ENCODE measurements at places on chromosomes 2 and 18.

GRCh38 chr2:24708537-24709152, 84.5 kb downstream of the PTRHD1 start:
- DNase-seq, result no peak

DNA sequence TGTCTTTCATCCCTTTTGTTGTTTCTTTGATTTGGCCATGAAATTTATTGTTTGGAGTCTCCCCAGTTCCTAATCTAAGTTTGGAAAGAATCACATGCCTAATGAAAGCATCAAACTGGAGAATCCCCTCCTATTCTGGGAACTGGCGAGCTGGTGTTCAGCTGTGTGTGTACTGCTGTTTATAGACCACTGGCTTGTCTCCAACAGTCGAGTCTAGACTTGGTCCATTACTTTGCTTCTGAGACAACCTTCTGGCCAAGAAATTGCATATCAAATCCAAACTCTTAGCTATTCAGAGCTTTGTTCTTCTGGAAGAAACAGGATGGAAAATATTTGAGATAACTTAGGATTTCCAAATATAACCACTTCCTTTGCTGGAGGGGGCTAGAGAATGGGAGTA, 111.5 kb upstream of the THSD7B start:
- DNase-seq, result no peak

DNA sequence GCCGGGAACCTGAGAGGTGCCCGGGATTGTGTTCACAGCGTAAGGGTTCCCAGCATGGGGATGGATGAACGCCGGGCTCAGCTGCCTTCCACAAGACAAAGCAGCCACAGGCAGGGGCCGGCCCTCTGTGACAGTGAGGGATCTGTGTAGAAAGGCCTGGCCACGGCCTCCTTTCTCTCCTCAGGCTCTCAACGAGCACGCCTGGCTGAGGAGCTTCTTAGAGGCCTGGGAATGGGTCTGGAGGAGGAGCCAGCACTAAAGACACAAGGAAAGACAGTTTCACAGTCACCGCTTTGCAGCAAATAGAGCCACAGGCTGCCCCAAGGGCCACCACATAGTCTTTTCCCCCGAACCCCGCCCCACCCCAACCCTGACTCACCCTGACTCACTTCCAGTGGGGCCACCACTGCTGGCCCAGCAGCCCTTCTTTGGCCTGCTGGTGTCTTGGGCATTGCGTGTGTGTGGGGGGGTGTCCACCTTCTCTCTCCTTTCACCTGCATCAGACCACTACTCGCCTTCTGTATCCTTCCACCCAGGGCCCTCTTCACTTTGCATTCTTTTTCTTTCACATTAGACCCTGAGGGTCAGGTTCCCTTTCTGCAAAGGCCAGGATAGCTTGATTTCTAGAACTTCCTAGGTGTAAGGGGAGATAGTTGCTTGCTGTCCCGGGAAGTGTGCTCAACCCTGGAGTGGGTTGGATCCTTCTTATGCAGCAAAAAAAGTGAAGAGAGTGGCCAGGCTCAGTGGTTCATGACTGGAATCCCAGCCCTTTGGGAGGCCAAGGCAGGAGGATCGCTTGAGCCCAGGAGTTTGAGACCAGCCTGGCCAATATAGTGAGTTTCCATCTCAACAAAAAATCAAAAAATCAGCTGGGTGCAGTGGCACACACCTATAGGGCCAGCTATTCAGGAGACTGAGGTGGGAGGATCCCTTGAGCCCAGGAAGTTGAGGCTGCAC, 19.3 kb upstream of the HPCAL1 start:
- DNase-seq, result no peak

- no peak for DNase-seq
Measured at GRCh38 chr2:237219826-237220225, 134.1 kb downstream of the COPS8 start.

DNA sequence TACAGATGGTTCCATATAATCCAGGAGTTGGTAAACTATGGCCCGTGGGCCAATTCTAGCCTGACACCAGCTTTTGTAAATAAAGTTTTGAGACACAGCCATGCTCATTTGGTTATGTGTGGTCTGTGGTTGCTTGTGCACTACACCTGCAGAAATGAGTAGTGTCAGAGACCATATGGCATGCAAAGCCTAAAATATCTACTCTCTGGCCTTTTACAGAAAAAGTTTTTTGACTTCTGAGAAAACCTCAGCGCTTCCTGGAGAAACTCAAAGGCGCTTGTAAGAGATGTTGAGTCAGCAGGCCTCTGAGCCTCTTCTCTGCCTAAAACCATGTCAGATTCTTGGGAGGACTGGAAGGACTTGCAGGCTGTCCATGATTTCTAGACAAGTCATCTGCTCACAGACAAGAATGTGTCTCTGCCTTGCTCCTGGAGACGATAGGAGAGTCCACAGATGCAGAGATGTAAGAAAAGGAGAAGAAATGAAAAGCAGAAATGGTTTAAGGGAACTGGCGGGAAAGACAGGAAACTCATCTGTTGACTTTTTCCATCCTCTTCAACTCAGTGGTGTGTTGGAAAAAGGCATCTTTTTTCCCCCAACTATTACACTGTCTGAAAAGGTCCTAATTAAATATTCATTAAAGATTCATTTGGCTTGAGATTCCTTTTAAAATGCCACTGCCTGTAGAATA, 5.2 kb downstream of the TTC39C start:
- peak; percentile 52 for DNase-seq
